NCI-H1694 treated with DMSO at 0.1 percent for 48 hours (cell line): ENCODE measurements at places on chromosomes 11 and 22.

DNA sequence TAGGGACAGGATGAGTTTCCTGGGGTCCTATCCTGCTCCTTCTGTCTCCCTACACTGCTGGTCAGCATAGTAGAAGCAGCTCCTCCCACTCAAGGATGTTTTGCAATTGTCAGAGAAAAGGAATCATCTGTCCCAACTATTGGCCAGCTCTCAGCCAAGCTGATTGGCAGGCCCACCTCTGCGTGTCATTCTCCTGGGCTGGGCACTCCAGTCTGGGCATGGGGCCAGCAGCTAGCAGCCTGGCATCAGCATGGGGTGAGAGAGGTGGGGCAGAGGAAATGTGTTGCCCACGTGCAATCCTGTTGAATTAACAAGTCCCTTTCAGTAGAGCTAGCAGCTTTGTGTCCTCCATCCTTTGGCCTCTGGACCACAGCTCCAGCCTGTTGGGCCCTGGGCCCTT is 14.1 kb downstream of the ANKK1 start:
- peak; percentile 57 for DNase-seq

GRCh38 chr11:74694136-74694930 is 36.9 kb downstream of the CHRDL2 start:
- no peak for DNase-seq

GRCh38 chr11:45409587-45409986 is 123.4 kb upstream of the SYT13 start:
- DNase-seq = no peak

DNA sequence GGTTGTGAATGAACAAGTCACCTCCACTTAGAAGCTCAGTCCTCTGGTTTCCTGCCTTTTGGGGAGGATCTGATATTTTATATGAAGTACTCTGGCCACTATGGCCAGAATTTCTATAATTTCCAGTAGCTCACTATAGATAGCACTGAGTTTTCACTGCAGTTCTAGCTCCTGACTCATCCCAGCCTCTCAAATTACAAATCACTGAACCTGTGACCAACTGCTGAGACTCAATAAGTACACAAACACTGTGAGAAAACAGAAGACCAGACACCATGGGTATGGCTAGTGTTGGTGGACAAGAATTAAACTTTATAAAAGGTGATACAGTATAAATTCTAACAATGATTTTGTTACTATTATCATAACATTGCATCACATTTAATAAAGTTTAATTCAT is 47.1 kb upstream of the UCP3 start:
- DNase-seq = no peak

- no peak for DNase-seq
Measured at GRCh38 chr11:33438301-33438700, 181.1 kb downstream of the HIPK3 start.

DNA sequence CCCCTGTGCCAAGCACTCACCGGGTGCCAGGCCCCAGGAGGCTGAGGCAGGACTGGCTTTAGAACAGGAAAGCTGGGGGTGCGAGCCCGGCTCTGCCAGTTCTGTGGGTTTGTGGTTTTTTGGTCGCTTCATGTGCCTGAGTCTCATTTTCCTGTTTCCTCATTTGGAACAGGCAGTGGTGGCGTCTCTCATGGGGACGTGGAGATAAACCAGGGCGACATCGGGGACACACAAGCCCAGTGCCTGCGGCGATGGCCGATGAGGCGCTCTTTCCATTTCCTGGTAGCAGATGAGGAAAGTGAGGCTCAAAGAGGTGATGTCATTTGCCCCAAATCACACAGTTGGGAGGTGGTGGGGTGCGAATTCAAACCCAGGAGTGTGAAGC is 20.8 kb upstream of the CHKA start:
- no peak for DNase-seq

- no peak for DNase-seq
Measured at GRCh38 chr22:35589071-35589755, 27.9 kb downstream of the MB start.

GRCh38 chr11:66100272-66101065 is 30.4 kb downstream of the PACS1 start:
- peak; percentile 60 for DNase-seq

DNA sequence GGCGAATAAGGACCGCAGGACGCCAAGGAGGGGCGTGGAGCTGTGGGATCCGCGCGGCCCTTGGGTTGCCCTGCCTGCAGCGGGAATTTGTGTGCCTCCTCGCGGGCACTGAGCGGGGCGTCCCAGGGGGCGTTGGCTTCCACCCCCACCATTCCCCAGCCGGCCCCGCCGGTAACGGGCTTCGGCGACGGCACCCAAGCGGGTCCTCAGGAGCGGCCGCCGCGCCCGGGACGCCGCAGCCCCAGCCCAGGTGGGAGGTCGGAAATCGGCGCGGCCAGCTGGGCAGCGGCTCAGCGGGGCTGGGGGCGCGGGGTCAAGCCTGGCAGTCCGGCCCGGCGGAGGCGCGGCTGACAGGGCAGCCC is 320 bp downstream of the CLTCL1 start:
- DNase-seq = no peak

GRCh38 chr11:117334896-117335295 is 7.2 kb downstream of the CEP164 start:
- DNase-seq = no peak

DNA sequence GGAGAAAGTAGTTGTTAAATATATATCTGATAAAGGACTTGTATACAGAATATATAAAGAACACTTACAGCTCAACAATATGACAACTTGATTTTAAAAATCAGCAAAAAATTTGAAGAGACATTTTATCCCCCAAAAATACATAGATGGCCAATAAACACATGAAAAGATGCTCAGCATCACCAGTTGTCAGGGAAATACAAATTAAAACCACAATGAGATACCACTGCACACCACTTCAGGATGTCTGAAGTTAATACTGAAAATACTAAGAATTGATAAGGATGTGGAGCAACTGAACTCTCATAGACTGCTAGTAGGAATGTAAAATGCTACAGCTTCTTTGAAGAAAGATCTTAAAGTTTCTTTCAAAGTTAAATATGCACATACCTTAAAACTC is 49.2 kb downstream of the KREMEN1 start:
- no peak for DNase-seq

DNA sequence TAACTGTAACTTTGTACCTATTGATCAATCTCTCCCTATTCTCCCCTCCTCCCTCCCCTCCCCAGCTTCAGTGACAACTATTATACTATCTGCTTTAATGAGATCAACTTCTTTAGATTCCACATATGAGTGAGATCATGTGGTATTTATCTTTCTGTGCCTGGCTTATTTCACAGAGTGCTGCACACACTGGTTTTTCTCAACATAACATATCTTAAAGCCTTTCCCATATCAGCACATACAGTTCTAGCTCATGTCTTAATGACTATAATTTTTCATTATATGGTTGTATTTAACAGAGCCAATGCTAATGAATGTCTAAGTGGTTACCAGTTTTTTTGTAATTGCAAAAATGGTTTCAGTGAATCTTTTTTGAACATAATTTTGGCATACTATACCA is 340.3 kb upstream of the DDI1 start:
- DNase-seq = no peak

GRCh38 chr11:110606415-110606814 is 105.8 kb downstream of the ARHGAP20 start:
- DNase-seq = no peak

GRCh38 chr11:33670250-33671011 is 30.2 kb downstream of the C11orf91 start:
- no peak for DNase-seq

DNA sequence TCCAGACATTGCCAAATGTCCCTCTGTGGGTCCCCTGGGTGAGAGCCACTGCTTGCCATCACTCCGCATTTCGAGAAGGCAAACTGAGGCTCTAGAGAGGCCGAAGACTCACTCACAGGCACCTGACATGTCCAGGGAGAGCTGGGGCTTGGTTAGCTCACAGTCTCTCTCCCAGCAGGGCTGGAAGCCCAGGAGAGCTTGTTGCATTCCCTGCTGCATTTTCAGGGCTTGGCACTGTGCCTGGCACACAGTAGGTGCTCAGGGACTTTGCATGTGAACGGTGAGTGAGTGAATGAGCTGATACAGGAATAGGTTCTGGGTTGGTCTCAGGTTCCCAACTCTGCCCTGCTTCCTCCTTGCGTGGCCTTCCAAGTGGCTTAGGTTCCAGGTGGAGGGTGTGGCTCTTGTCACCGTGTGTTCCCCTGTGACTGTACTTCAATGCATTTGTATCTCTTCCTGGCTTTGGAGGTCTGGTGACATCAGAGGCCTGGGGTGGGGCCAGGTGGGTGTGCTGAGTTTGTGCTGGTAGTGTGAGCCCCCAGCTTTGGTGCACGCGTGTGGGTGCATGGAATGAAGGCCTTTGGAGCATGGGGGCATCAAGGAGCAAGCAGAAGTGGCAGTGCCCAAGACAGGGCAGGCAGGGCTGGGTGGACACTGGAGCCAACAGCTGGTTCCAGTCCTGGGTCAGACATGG is 18.4 kb upstream of the SMIM38 start:
- no peak for DNase-seq

- no peak for DNase-seq
Measured at GRCh38 chr11:118002541-118003423, 16.6 kb downstream of the IL10RA start.

DNA sequence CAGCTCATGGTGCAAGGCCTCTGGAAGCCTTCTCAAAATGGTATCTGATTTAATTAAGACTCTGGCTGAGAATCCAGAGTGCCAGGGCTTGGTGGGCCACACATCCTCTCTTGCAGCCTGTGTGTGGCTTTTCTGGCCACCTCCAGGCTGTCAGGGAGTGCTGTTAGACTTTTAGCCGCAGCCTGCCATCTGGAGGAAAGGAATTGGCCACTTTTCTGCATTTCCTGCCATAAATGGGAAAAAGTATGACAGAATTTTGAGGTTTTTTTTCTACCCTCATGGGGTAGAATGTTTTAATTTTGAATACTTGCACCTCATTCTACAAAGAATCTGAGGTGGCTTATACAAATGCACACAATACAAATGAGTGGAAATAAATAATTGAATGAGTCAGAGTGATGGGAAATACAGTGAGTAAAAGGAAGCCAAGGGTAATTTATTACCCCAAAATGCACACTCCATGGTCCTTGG is 218.4 kb downstream of the ADAMTS15 start:
- no peak for DNase-seq

GRCh38 chr22:19599626-19600243 is 75.5 kb upstream of the CLDN5 start:
- DNase-seq = no peak

DNA sequence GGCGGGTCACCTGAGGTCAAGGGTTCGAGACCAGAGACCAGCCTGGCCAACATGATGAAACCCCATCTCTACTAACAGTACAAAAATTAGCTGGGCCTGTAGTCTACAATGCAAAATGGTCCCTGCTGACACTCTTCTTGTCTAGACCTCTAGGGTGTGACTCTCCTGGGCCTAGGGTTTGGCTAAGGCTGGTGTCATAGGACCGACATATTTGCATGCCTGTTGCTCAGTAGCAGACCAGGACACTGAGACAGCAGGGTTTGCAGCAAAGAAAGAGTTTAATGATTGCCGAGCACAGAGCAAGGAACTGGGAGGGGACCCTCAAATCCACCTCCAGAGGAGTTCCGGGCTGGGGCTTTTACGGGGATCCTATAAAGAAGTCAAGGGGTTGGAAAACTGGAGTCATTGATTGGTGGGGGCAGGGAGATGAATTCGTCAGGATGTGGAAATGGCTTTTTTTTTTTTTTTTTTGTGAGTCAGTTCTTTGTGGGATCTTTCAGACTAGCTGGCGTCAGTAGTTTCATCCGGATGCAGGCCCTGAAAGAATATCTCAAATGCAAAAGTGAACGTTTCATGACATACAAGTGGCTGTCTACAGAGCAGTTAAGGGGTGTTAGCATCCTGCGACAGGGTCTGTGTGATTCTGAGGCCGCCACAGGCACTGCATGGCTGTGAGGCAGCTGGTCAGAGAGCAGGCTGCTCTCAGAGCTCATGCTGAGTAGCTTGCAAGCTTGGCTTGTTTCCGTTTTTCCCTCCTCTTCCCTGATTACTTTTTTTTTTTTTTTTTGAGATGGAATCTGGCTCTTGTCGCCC is 27.2 kb upstream of the A4GALT start:
- no peak for DNase-seq

- peak; percentile 38 for DNase-seq
Measured at GRCh38 chr11:30346068-30346688, 23.3 kb downstream of the ARL14EP start.
